Muscle of leg (tissue), 16 donors: ENCODE measurements at places on chromosomes 4 and X. TPM values are rescaled to one million over a fixed set of nuclear protein-coding genes. Genes with fewer than 3 reads are reported as not detected.

- DNase-seq, result peak; percentile 75
Measured at GRCh38 chrX:9396930-9397329, 67.9 kb upstream of the TBL1X start.

- DNase-seq, result no peak
Measured at GRCh38 chr4:25800245-25800644, 62.5 kb downstream of the SEL1L3 start.

GRCh38 chr4:19748519-19749479, 502.9 kb upstream of the SLIT2 start:
- peak; percentile 93 for DNase-seq

- no peak for DNase-seq
Measured at GRCh38 chrX:15151267-15152186, 118.4 kb downstream of the ASB9 start.

DNA sequence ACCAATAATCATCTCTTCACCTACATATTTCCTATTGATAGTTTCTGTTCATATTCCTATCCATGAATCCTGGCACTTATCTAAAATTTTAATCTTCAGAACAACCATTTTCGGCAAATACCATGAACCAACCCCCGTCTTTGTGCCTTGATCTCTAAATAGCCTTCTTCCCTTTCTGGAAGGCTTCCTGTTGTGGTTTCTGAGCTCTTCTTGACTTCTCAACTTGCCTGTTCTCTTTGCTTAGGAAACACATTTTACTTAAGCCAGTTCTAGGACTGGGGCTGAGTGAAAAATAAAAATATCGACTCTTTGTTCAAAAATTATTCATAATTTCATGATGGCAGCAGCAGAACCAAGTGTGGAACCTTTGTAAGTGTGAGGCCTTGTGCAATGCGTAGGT, 882.4 kb downstream of the C4orf33 start:
- DNase-seq, result no peak

- peak; percentile 82 for DNase-seq
Measured at GRCh38 chr4:153788413-153789276, at the start of gene SFRP2. Gene SFRP2, minus strand, starts transcription at chr4:153789083. Its CDS starts 248 bp downstream, at chr4:153788835.

DNA sequence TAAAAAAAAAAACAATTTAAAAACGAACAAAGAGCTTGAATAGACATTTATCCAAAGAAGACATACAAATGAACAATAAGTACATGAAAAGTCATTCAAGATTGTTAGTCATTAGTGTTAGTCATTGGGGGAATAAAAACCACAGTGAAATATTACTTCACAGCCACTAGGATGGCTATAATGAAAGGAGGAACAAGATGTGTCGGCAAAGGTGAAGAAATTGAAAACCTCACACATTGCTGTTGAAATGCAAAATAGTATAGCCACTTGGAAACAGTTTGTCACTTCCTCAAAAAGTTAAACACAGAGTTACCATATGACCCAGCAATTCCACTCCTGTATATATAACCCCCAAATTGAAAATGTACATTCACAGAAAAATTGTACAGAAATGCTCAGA, 45.2 kb upstream of the SLC39A8 start:
- DNase-seq, result peak; percentile 24

GRCh38 chr4:61571761-61572559, 371.8 kb downstream of the ADGRL3 start:
- peak; percentile 67 for DNase-seq

The CAPN6 gene
- total RNA-seq, result 253 TPM

The PDGFC gene
- 34.6 TPM for total RNA-seq

The CLDN2 gene
- 0.09 TPM for total RNA-seq
